ENCODE measurements at places on chromosomes 13 and 19.

- DNase-seq = no peak
Measured at GRCh38 chr19:40689339-40690049, 957 bp downstream of the NUMBL start.

- no peak for DNase-seq
Measured at GRCh38 chr19:36009633-36010379, 1.2 kb upstream of the SYNE4 start.

- DNase-seq = no peak
Measured at GRCh38 chr13:60275208-60275607, 111.5 kb upstream of the DIAPH3 start.

DNA sequence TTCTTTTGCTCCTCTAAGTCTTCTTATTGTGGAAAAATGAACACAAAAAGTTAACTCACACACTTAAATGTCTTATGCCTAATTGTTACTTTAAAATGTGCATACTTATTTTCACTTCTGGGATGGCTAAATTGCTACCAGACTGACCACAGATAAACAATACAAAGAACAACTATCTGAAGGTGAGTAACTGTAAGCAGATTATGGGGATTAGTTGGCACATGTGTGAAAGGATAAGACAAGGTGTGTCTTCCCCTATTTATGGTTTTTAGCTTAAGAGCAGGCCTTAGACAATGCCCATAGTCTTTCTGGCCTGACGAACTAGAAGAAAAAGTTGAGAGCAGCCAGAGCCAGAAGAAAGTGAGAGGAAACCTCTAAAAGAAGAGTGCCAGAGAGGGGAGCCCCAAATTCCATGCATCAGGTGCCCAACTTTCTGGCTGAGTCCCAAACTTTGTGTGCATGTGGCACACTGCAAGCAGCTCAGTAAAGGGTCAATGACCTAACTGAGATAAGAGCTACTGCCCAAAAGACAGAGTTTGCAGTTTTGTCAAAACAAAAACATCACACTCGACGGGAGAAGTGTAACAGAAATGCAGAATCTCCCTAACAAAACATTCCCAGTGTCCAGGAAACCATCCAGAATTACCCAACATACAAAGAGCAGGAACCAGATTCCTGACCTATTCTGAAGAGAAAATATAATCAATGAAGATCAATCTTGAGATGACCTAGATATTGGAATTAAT lies 375.4 kb downstream of the KCNRG start:
- DNase-seq = no peak

DNA sequence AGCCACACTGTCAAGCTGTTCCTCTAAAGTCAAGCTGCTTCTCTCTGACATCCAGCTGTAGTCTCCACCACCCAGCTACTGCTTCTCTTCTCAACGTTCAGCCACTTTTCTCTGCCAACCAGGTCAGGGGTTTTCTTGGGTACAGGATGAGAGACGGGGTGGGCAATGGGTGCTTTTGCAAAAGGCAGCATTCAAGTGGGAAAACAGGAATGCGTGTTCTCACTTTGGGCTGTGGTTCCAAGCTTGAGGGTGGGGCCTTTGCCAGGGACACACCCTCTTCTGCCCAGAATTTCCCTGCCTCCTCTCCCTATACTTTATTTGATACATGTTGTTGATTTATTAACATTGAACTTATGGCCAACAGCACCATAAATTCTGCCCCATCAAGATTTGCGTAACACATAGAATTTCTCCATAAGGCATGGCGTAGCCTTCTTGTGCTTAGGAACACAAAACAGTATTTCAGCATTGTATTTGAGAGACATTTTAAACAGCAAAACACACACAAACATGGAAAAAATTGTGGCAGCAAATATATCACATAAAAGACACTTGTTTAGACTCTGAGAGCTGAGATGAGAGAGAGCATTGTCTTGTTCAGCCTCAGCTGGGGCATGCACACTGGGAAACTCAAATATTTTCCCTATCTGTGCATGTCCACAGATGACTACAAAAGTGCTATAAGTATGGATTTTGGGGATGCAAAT lies 392.8 kb downstream of the SLITRK6 start:
- no peak for DNase-seq

DNA sequence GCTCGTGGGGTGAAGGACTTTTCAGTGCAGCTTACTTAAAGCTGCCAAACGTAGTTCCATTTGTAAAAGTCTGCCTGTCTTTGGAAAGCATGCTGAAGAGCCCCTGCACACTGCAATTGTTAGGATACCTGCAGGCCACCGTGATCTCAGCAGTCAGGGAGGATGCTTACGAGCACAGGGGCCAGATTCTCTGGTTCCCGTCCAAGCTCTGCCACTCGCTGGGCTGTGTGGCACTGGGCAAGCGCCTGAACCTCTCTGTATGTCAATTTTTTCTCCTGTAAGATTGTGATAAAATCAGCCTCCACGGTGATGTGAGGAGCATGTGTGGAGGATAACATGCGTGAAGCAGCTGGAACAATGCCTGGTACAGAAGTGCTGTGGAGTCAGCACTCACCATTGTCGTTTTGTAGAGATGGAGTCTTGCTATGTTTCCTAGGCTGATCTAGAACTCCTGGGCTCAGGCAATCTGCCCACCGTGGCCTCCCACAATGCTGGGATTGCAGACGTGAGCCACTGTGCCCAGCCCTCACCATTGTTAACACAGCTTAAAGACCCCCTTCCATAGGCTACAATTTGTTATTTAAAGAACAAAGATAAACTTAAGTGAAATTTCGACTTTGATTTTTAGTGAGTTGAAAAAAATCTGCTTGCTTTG lies 3.5 kb downstream of the ADPRHL1 start:
- no peak for DNase-seq

DNA sequence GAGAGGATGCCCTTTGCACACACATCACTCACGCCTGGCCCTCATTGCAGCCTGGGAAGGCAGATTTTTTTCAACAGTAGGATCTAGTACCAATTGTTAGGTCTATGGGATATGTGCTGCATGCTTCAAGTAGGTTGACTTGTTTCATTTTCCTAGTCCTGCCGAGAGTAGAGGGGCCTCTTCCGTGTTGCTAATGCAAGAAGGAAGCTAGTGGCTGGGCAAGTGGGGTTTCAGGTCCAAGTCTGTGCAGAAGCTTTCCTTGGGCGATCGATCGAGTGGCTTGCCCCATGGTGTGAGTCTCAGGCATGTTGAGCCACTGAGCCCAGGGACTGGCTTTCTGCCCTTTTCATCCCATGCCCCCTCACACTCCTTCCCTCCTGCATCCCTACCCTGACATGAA lies 13.7 kb downstream of the ILF3 start:
- DNase-seq = no peak

DNA sequence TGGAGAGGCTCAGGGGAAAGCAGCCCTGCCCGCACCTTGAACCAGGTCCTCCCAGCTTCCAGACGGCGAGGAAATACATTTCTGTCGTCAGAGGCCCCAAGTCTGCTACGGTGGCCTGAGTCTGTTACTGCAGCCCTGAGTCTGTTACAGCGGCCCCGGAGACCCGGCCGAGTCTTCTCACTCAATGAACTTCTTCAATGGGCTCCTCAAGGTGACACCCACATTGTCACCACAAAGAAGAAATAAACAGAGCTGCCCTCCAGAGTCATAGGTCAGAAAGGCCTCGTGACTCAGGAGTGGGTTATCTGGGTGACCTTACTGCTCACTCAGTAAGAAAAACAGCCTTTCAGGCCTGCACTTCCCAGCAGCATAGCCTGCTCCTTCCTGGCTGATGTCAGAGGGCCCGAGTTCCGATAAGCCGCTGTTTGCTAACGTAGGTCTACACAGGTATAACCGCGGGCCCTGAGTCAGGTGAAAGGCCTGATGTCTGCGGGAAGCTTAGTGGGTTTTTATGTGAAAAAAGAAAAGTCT lies 66.9 kb upstream of the TM9SF2 start:
- DNase-seq = no peak

- DNase-seq = no peak
Measured at GRCh38 chr19:39918183-39918651, 16.2 kb downstream of the FCGBP start.

Measured in brain pericyte (primary cell).